Activated T-cell treated with anti-CD3 and anti-CD28 coated beads for 4 hours (primary cell): ENCODE measurements at places on chromosomes 11 and 22.

DNA sequence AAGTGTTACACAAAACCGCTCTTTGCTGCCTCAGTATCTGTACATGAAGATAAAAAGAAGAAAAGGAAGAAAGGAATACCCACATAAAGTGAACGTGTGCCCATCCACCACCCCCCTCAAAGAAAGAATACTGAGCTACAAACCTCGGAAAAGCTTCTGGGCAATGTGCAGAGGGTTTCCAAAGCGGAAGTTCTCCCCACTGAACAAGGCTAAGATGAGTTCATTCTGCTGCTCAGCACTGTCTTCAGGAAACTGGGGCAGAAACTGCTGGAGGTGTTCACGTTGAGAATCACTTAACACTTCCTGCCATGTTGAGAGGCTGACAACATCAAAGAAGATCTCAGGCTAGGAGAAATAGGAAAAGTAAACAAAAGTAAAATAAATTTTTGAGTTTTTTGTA, 6.9 kb downstream of the NFRKB start:
- no peak for DNase-seq

DNA sequence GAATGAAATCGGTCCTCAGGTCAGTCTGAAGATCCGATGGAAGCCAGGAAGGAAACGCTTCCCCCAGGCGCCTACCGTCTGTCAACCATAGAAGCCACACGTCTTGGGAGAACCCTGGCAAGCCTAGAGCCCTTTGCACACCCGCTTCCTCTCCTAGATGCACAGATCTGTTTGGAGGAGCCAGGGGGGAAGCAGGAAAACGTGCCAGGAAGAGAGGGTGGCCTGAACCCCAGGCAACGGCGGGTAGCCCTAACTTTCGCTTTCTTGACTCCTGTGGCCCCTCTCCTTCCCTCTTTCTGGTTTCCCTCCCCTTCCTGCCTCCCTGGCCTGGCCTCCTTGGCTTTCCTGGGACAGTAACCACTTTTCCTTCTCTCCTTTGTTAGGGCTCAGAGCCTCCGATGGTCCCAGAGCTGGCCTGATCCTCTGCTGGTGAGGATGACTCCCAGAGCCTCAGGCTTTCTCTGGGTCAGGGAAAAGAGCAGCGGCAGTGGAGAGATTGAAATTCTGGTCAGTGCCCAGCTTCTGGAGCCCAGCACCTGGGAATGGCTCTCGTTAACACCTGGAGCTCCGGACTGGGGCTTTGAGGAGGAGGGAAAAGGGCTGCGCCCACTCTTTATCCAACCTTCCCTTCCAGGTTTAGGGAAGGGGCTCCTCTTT, 2.1 kb downstream of the FXYD6 start:
- DNase-seq, result no peak

DNA sequence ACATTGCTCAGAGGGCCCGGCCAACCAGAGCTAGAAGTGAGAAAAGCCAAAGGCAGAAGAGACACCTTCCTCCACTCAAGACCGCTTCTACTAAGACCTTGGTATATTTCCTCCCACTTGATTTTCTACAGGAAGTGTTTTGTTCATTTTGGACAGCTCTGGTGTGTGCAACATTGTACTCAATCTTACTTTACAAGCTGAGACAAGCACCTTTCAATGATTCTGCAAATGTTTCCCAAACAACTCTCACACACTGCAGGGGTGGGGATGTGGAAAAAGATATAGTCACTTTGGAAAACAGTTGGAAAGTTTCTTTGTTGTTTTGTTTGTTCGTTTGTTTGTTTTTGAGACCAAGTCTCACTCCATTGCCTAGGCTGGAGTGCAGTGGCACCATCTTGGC, 15.7 kb downstream of the MYO18B start:
- no peak for DNase-seq

GRCh38 chr11:48000432-48000831, 20.1 kb downstream of the PTPRJ start:
- no peak for DNase-seq

- DNase-seq, result no peak
Measured at GRCh38 chr11:65435981-65436411, 13.4 kb downstream of the NEAT1 start.
